ENCODE measurements at places on chromosomes 6 and 20. TPM values are rescaled to one million over a fixed set of nuclear protein-coding genes. Genes with fewer than 3 reads are reported as not detected.

SIRPD gene
- total RNA-seq: not detected

MACROD2 gene
- total RNA-seq: 20.1 TPM

BPIFB2 gene
- not detected for total RNA-seq

TGM3 gene
- total RNA-seq: 96.6 TPM

PANK2 gene
- 35.7 TPM for total RNA-seq

GNAS-AS1 gene
- not detected for total RNA-seq
